Aortic smooth muscle cell (primary cell): ENCODE measurements at places on chromosomes 11 and 22. TPM values are rescaled to one million over a fixed set of nuclear protein-coding genes. Genes with fewer than 3 reads are reported as not detected.

The KCNJ1 gene
- total RNA-seq = 0.06 TPM in 1 of 2 replicates, not detected in the other

The CARNS1 gene
- total RNA-seq = 0.13 and 0.75 TPM in 2 replicates

The RCOR2 gene
- 1.1 and 2.0 TPM in 2 replicates for total RNA-seq

The TRIM51 gene
- total RNA-seq = not detected in 2 replicates

The GDPD4 gene
- not detected in 2 replicates for total RNA-seq

The KRTAP5-10 gene
- not detected in 2 replicates for total RNA-seq

The MS4A14 gene
- total RNA-seq = not detected in 2 replicates

The UPK3A gene
- total RNA-seq = not detected in 2 replicates

The RAB38 gene
- 3.3 and 5.9 TPM in 2 replicates for total RNA-seq

The ASPHD2 gene
- total RNA-seq = 1.8 TPM in 2 replicates

The OR8K1 gene
- not detected in 2 replicates for total RNA-seq
